Uterine smooth muscle cell (primary cell): ENCODE measurements at places on chromosomes 2 and 18. TPM values are rescaled to one million over a fixed set of nuclear protein-coding genes. Genes with fewer than 3 reads are reported as not detected.

The SLC14A1 gene
- 13.3 and 34.7 TPM in 2 replicates for total RNA-seq

The OXER1 gene
- 0.12 TPM in 1 of 2 replicates, not detected in the other for total RNA-seq

The RGPD4 gene
- total RNA-seq = not detected in 2 replicates

The ALPP gene
- total RNA-seq = not detected in 2 replicates

The TOGARAM2 gene
- total RNA-seq = under 0.01 and 0.11 TPM in 2 replicates

The TMEM17 gene
- 1.6 and 2.0 TPM in 2 replicates for total RNA-seq

The DSEL gene
- total RNA-seq = 69.8 and 80.0 TPM in 2 replicates

The NFU1 gene
- total RNA-seq = 39.2 and 51.5 TPM in 2 replicates

The ZNF532 gene
- 36.0 and 39.5 TPM in 2 replicates for total RNA-seq

The ITPRIPL1 gene
- total RNA-seq = 5.1 and 5.9 TPM in 2 replicates

The SPRED2 gene
- total RNA-seq = 9.3 and 10.4 TPM in 2 replicates

The SLC4A3 gene
- total RNA-seq = 4.3 and 9.5 TPM in 2 replicates

The ITGB6 gene
- under 0.01 TPM in 1 of 2 replicates, not detected in the other for total RNA-seq

The LCT gene
- total RNA-seq = under 0.01 TPM in 2 replicates

The EFR3B gene
- 0.55 and 0.87 TPM in 2 replicates for total RNA-seq
